ENCODE measurements at places on chromosomes 2 and 18. TPM values are rescaled to one million over a fixed set of nuclear protein-coding genes. Genes with fewer than 3 reads are reported as not detected.

CHRNG gene
- total RNA-seq: not detected

DNA sequence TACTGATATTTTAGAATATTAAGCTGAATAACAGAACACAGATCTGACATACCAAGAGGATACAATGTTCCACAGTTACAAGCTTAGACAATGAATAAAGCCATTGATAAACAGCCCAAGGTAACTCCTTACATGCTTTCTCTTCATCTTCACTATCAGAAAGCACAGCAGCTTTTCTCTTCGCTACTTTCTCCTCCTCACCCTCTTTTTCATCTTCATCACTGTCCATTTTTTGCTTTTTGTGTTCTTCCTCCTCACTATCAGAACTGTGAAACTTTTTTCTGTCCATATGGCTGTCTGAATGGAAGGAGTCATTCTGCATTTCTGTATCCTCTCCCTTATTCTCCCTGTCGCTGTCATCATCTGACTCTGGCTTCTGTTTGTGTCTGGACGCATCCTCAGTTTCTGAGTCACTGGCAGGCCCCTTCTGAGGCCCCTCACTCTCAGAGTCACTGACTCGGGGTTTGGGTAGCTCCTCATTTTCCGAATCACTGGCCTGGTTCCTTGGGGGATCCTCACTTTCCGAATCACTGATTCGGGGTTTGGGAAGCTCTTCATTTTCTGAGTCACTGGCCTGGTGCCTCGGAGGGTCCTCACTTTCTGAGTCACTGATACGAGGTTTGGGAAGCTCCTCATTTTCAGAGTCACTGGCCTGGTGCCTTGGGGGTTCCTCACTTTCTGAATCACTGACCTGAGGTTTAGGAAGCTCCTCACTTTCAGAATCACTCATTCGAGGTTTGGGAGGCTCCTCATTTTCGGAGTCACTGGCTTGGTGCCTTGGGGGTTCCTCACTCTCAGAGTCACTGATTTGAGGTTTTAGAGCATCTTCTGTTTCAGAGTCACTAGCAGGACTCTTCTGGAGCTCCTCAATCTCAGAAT lies 21.5 kb downstream of the IWS1 start:
- DNase-seq: no peak

ARPC2 gene
- total RNA-seq: 204 TPM

GRCh38 chr2:95574506-95574905 lies 17.3 kb upstream of the TRIM43 start:
- no peak for DNase-seq

- no peak for DNase-seq
Observed at GRCh38 chr18:7304061-7304370, 73.1 kb downstream of the LRRC30 start.

DNA sequence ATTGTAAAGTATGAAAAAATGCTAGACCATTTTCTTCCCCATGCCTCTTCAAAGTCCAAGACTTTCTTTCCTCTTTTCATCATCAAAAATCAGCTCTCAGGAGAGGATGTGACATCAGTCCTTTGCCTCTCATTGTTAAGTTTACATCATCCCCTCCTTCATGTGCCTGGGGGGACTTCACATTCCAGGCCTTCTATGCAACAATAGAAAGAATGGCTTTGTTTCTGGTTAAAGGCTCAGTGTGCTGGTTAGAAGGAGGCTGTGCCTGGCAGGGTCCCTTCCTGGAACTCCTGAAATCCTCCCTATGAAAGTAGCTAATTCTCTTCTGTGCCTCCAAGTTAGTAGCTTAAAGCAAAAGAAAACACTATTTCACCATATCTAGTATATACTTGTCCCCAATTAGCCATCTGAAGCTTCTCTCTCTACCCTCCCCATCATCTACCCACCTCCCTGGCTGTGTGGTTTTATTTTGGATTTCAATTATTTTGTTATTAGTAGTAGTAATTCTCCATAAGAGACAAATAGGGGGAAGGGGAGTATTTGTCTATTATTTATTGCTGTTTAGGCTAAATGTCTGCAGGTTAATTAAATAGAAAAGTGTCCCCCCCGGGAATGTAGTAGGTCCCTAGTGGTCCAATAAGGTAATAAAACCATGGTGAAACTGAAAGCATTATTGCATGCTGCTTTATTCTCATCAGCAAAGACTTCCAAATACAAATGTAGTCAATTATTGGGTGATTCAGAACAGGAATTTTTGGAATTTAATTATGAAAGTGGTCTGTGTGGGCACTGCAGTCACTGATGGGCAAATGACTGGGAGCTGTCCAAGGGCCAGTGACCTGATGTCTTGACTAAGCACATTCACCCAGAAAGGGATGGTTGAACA lies 69.0 kb downstream of the CPO start:
- peak; percentile 72 for DNase-seq

GRCh38 chr2:210337159-210337558 lies 22.2 kb upstream of the MYL1 start:
- DNase-seq: no peak

ZNF513 gene
- total RNA-seq: 26.5 TPM

DNA sequence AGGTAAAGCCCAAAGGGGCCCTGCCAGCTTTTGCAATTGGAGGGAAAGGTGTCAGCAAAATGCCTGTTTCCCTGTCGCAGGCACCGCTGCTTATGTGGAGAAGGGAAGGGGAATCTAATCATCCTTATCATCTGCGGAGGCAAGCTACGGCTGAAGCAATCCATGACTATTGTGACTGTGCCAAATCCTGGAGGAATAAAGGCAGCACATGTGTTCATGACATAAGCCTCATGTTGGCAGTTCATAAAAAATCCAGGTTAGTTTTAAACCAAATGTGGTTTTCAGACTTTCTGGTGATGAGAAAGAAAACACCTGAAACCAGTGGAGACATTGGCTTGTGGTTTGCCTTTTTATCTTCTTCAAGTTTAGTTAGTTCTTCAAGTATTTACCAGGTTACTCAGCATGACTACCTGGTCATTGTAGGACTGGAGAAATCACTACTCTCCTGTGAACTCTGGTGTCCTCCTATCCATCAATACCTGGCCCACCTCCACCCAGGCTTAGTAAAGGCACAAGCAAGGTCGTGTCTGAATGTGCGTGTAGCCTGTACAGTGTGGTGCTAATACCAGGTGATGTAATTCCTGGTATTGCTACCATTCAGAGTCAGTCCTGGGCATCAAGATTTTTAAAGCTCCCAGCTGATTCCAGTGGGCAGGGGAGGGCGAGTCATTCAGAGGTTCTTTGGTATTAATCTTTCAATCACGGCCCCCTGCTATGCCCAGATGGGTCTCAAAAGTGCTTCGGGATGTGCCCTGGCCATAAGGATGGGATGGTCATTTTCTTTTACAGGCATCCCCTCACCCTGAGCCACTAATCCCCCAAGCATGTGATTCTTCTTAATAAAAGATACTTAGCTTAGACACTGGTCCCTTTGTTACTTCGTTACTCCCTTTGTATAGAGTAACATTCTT lies 96.8 kb downstream of the TGFA start:
- peak; percentile 10 for DNase-seq

- peak; percentile 7 for DNase-seq
Observed at GRCh38 chr2:128797937-128798336, 479.3 kb upstream of the HS6ST1 start.

DNA sequence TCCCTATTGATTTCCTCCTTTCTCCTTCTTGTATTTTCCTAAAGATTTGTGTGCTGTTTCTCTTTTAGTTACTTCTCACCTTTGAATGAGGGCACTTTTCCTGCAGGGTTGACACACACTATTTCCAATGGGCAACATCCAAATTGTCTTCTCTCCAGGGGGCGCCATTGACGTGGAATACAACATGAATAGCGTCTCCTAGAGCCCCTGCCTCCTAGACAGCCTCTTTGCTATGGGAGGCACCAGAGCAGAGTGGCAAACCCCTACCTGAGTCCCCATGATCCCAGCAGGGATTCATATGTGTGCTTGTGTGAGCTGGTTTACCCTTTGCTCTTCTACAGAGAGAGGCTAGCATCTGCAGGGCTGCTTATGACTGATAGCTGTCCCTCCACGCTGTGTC lies 61.3 kb upstream of the ITSN2 start:
- peak; percentile 69 for DNase-seq

- no peak for DNase-seq
Observed at GRCh38 chr2:37652199-37652640, 19.2 kb downstream of the CDC42EP3 start.

- DNase-seq: no peak
Observed at GRCh38 chr2:197113275-197113711, 186.8 kb upstream of the PGAP1 start.

DNA sequence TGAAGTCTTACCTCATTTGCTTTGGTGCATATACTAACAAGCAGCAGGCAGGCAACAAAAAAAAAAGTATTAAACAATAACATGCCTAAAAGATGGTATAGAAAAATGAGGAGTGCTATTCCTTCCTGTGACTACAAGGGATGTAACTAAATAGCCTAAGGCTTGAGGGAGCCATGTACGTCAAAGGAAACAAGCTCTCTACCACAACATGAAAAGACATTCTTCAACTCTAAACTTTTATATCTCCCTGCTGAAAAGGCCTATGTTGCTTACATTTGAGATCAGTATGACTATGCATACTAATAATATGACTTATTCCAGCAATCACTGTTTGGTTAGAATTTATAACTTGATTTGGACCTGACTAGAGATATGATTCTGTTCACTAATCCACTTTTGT lies 347.9 kb downstream of the ADCYAP1 start:
- no peak for DNase-seq

DNA sequence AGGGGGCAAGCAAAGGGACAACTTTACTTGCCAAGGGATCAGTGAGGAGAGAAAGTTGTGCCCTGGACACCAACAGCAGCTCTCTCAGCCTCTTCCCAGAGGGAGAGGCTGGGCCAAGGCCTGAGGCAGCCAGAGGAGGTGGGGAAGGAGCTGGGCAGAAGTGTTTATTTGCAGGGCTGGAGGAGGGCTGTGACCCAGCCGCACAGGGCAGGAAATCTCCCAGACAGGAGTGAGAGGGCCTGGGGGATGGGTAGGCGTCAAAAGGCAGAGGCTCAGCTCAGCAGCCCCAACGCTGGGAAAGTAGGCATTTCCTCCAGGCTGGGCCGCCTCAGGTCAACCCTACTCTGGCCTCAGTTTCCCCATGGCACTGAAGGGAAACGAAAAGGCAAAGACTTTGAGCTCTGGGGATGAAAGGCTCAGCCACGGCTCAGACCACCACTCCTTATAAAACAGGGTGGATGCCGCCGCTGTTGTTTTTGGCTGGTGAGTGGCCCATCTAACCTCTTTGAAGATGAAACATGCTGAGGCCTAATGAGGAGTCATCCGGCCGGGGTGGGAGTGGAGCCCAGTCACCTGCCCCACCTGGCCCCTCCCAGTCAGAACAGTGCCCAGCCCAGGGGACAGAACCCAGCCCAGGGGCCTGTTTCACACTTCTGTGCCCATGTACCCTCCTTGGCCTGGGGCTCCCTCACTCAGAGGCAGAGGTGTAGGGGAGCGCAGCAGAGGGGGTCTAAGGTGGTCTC lies 21.9 kb upstream of the SEMA4C start:
- DNase-seq: no peak

PROKR1 gene
- 1.5 TPM for total RNA-seq

DNA sequence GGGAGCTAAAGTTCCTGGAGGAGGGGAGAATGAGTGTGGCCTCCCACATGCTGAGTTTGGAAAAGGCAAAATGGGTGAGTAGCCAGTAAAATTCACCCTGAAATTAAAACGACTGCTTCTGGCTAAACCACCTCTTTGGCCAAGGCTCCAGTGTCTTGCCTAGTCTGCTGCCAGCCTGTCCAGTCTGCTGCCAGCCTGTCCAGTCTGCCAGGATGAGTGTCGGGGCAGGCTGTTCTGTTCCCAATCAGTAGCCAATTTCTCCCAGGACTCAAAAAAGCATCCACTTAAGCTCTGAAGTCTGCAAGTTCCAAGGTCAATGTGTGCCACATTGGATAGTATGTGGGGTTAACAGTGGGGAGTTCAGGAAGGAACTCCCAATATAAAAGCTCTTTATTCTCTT lies 134.6 kb upstream of the KLHL29 start:
- no peak for DNase-seq

DNA sequence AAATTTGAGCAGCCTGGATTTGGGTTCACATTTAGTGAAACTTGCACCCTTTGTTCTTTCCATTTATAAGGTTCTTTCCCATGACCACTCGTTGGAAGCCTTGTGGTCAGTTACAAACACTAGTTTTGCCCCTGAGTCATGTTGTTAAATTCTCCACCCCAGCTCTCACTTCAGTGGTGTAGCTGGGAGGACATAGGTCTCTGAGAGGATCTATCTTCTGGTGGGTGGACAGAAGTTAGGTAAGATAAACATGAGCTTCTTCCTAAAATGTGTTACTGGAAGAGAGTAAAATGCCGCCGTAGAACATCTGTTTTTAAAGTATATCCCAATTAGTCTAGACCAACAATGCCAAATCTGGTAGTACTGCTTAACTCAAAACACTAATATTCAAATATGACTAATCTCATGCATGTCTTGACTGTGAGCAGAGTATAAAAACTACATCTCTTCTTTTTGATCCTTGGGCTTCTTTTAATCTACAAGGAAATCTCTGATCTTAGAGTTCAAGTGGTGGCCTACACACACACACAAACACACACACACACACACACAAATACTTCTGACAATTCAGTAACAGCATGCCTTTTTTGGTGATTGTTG lies 162.6 kb upstream of the FN1 start:
- no peak for DNase-seq

- DNase-seq: no peak
Observed at GRCh38 chr2:99821572-99821971, 320.8 kb downstream of the AFF3 start.

GRCh38 chr18:1811282-1811681 lies 760.0 kb downstream of the METTL4 start:
- no peak for DNase-seq

- no peak for DNase-seq
Observed at GRCh38 chr18:78006774-78007260, 757.2 kb downstream of the GALR1 start.

- peak; percentile 50 for DNase-seq
Observed at GRCh38 chr2:44715671-44716081, 225.8 kb upstream of the SIX3 start.

DNA sequence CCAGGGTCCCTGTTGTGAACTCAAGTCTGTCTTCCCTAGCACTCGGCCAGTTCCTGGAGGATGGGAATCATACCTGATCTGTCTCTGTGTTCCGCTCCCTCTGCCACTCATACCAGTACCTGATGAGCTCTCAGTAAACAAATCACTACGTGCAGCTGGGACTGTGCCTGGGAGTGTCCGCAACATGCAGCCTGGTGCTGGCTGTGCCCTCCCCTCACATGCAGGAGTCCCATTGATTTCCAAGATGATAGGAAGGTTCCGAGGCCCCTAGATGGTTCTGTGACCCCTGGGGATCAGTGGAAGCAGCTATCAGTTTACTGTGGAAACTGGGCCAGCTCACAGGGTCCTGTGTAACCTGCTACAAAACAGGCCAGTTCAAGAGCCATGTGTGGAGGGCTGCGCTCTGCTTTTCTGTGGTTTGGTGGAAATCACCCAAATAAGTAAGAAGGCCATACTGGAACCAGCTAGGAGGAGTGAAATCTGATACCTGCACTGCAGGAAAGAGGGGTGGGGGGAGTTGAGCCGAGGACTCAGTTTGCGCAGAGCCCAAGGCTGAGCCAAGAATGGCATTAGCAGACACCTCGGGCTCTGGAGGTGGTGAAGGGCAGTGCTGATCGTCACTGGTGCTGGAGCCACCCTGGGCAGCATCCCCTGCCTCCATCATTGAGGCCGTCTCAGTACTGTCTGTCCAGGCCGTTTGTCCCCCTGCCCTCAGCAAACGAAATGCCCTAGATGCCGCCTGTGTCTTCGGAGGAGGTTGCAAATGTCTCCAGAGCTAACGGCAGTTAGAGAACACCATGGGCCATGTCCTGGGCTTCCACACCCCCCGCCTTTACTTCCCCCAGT lies 93.3 kb downstream of the KLHL29 start:
- DNase-seq: peak; percentile 56

Data from H9 (cell line).